RWPE2 (cell line): ENCODE measurements at places on chromosomes 4 and X.

DNA sequence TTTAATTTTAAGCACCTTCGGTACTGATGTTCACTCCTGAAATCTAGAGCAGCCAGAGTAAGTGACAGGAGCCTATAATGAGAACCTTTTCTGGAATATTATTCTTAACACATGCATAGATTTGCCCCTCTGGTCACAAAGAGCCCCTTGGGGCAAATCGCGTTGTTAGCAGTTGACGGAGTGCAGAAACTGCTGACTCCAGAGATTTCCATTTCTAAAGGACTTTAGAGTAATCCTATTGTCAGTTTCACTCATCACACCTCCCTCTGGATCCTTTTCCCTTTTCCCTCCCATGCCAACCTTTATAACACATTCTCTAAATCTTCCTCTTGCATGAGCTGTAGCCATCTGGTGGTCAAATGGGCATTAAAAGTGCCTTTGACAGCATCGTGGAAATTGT, 264.9 kb upstream of the PRPS2 start:
- no peaks in the 10 kb centered on the region for H3K36me3 ChIP-seq
- H3K27me3 ChIP-seq, result no peaks in the 10 kb centered on the region
- H3K4me1 ChIP-seq, result no peaks in the 10 kb centered on the region
- no peak for DNase-seq
- no peak overlapping the region for H3K27ac ChIP-seq

GRCh38 chr4:97370568-97370967, 772.7 kb downstream of the STPG2 start:
- no peak overlapping the region for H3K4me3 ChIP-seq
- peaks cover 6% of the 10 kb centered on the region for H3K4me1 ChIP-seq
- H3K36me3 ChIP-seq, result no peaks in the 10 kb centered on the region
- H3K27ac ChIP-seq, result no peak overlapping the region

- H3K27me3 ChIP-seq, result no peaks in the 10 kb centered on the region
- H3K4me1 ChIP-seq, result no peaks in the 10 kb centered on the region
- no peak overlapping the region for H3K4me3 ChIP-seq
- H3K27ac ChIP-seq, result no peak overlapping the region
- no peak for DNase-seq
- H3K36me3 ChIP-seq, result no peaks in the 10 kb centered on the region
Observed at GRCh38 chr4:158929939-158930638, 161.3 kb downstream of the FNIP2 start.

GRCh38 chr4:18318682-18319388, 297.3 kb upstream of the LCORL start:
- H3K27ac ChIP-seq, result no peak overlapping the region
- no peaks in the 10 kb centered on the region for H3K36me3 ChIP-seq
- no peaks in the 10 kb centered on the region for H3K4me1 ChIP-seq
- no peak for DNase-seq
- peaks cover 17% of the 10 kb centered on the region for H3K27me3 ChIP-seq

DNA sequence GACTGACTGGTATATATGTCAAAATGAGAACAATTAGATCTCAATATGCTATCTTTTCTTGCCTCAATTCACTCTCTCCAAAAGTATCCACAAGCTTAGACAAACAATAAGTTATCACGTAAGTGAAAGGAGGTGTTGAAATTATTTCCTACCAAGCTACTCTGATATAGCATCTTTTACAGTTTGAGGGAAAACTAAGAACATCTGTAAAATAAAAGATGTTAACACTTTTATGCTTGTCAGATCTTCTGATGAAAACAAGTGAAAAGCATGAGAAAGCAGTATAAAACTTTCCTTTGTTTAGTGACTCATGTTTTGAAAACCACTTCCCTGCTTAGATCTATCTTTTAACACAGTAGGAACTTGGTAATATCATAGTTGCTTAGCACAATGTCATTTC, 8.4 kb upstream of the MAB21L2 start:
- H3K4me3 ChIP-seq, result no peak overlapping the region
- H3K27ac ChIP-seq, result no peak overlapping the region
- DNase-seq, result no peak
- no peaks in the 10 kb centered on the region; the same call in 1 of the 2 replicates for H3K36me3 ChIP-seq
- H3K4me1 ChIP-seq, result peaks cover 5% of the 10 kb centered on the region

DNA sequence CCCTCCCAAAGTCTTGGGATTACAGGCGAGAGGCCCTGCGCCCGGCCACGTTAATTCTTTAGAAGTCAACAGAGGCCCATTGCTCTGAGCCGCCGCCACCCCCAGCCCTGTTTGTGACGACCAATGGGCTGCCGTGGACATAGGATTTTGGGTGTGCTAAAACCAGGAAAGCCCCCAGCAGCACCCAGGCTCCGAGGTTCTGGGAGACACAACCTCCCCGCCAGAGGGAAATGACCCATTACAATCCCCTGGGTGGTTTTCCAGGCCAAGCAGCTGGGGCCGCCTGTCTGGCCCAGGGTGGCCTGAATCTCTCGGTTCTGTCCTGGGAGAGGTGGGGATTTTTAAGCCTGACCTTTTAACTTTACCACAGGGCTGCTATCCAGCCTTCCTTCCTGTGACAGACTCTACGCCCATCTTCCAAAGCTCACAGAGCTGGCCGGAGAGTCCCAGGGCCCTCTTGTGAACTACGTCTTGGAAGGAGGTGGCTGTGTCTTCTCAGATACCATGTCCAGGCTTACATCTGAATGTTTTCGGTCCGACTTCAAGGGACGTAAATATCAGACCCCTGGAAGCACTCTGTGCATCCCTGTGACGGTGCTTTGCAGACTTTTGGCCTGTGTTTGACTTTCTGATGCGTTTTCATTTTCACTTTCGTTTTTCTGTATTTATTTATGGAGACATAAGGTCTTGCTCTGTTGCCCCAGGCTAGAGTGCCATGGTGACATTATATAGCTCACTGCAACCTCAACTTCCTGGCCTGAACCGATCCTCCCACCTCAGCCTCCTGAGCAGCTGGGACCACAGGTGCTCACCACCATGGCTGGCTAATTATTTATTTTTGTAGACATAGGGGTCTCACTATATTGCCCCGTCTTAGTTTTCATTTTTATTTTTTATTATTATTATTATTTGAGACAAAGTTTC, 36.0 kb downstream of the P2RY8 start:
- H3K27ac ChIP-seq, result no peak overlapping the region
- DNase-seq, result no peak
- H3K36me3 ChIP-seq, result no peaks in the 10 kb centered on the region
- H3K4me1 ChIP-seq, result no peaks in the 10 kb centered on the region
- no peaks in the 10 kb centered on the region for H3K27me3 ChIP-seq
- H3K4me3 ChIP-seq, result no peak overlapping the region

DNA sequence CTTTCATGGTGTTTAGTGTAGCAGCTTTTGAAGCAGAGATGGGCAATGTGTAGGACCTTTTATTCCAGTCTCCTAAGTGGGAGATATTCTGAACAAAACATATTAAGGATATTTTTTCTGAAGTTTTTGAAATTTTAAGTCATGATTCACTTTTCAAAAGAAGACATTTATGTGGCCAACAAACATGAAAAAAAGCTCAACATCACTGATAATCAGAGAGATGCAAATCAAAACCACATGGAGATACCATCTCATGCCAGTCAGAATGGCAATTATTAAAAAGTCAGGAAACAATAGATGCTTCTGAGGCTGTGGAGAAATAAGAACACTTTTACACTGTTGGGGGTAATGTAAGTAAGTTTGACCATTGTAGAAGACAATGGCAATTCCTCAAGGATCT, 76.0 kb downstream of the FAT4 start:
- H3K27me3 ChIP-seq, result no peaks in the 10 kb centered on the region
- no peak for DNase-seq
- H3K36me3 ChIP-seq, result no peaks in the 10 kb centered on the region
- peaks cover 26% of the 10 kb centered on the region for H3K4me1 ChIP-seq
- H3K4me3 ChIP-seq, result no peak overlapping the region
- peak overlapping the region; percentile 97 for H3K27ac ChIP-seq

- no peaks in the 10 kb centered on the region for H3K36me3 ChIP-seq
- H3K4me3 ChIP-seq, result no peak overlapping the region
- no peak for DNase-seq
- H3K27me3 ChIP-seq, result no peaks in the 10 kb centered on the region
Observed at GRCh38 chr4:19736968-19737756, 514.5 kb upstream of the SLIT2 start.

- H3K36me3 ChIP-seq, result no peaks in the 10 kb centered on the region
- H3K4me1 ChIP-seq, result no peaks in the 10 kb centered on the region
- no peak overlapping the region for H3K27ac ChIP-seq
- no peak for DNase-seq
- H3K4me3 ChIP-seq, result no peak overlapping the region
Observed at GRCh38 chr4:6894528-6895498, 14.8 kb upstream of the TBC1D14 start.

- no peaks in the 10 kb centered on the region for H3K4me1 ChIP-seq
- no peak for DNase-seq
- H3K4me3 ChIP-seq, result no peak overlapping the region
- H3K36me3 ChIP-seq, result no peaks in the 10 kb centered on the region
- H3K27me3 ChIP-seq, result no peaks in the 10 kb centered on the region
Observed at GRCh38 chr4:30832639-30833038, 112.5 kb downstream of the PCDH7 start.

- no peak for DNase-seq
- H3K4me3 ChIP-seq, result no peak overlapping the region
- no peaks in the 10 kb centered on the region for H3K36me3 ChIP-seq
Observed at GRCh38 chrX:76253432-76253831, 80.6 kb downstream of the PBDC1 start.

DNA sequence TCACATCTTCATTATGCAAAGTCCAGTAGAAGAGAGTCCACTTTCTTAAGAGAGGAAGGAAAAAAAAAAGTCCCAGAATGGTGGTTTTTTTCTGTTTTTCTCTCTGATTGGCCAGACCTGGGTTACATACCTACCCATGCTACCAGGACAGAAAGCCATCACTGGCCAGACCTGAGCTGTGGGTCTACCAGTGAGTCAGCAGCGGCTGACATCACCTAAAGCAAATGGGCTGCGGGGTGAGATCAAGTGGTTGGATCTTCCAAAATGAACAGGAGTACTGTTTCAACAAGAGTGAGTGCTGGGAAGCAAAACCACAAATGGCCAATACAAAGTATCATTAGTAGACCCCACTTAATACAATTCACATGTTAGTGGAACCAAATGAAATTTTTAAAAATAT, 1.6 kb upstream of the NDST3 start:
- no peaks in the 10 kb centered on the region for H3K36me3 ChIP-seq
- H3K4me1 ChIP-seq, result no peaks in the 10 kb centered on the region
- peaks cover 50% of the 10 kb centered on the region for H3K27me3 ChIP-seq
- H3K4me3 ChIP-seq, result no peak overlapping the region

GRCh38 chr4:141002323-141002805, 130.9 kb downstream of the RNF150 start:
- H3K4me3 ChIP-seq, result no peak overlapping the region
- H3K27ac ChIP-seq, result no peak overlapping the region
- H3K36me3 ChIP-seq, result no peaks in the 10 kb centered on the region
- DNase-seq, result no peak

GRCh38 chrX:110699109-110699508, 96.5 kb downstream of the CHRDL1 start:
- no peaks in the 10 kb centered on the region for H3K27me3 ChIP-seq
- H3K27ac ChIP-seq, result no peak overlapping the region
- no peaks in the 10 kb centered on the region for H3K4me1 ChIP-seq
- H3K36me3 ChIP-seq, result no peaks in the 10 kb centered on the region
- DNase-seq, result no peak
- no peak overlapping the region for H3K4me3 ChIP-seq

DNA sequence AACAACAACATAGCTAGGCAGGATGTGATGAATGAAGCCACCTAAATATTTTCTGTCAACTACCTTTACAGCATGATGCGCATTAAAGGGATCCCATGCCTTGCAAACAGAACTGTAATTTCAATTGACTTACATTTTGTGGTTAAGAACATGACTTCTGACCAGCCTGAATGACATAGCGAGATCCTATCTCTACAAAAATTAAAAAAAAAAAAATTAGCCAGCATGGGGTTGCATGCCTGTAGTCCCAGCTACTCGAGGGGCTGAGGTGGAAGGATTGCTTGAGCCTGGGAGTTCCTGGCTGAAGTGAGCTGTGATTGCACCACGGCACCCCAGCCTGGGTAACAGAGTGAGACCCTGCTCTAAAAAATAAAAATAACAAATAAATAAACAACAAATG, 680.6 kb downstream of the IQCM start:
- no peaks in the 10 kb centered on the region for H3K27me3 ChIP-seq
- no peak overlapping the region for H3K27ac ChIP-seq
- H3K4me3 ChIP-seq, result no peak overlapping the region
- no peaks in the 10 kb centered on the region for H3K4me1 ChIP-seq

GRCh38 chr4:15585331-15585730, 69.8 kb downstream of the FBXL5 start:
- no peak for DNase-seq
- no peak overlapping the region for H3K27ac ChIP-seq
- peaks cover 6% of the 10 kb centered on the region for H3K36me3 ChIP-seq
- no peak overlapping the region for H3K4me3 ChIP-seq
- H3K27me3 ChIP-seq, result no peaks in the 10 kb centered on the region

- H3K27me3 ChIP-seq, result no peaks in the 10 kb centered on the region
- no peak overlapping the region for H3K4me3 ChIP-seq
- no peak for DNase-seq
- H3K36me3 ChIP-seq, result no peaks in the 10 kb centered on the region
Observed at GRCh38 chr4:161948026-161948770, 215.6 kb downstream of the FSTL5 start.

DNA sequence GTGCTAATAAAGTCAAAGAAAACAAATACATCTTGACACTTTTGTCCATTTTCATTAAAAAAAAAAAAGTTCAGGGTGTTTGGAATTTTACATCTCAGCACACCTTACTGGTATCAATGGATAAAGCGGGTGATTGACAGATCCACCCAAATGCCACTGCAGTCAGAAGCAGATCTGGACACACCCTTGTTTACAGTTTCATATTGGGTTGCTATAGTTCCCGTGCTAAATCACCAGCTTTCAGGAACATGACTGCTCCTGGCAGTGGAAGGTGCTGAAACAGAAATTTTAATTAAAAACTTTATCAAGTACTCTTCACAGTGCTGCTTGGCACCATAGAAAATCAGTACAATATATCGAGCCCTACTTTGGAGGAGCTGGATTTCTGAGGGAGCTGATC, 116.3 kb downstream of the STOX2 start:
- peaks cover 11% of the 10 kb centered on the region for H3K4me1 ChIP-seq
- H3K36me3 ChIP-seq, result no peaks in the 10 kb centered on the region
- no peak overlapping the region for H3K27ac ChIP-seq
- DNase-seq, result no peak
- no peak overlapping the region for H3K4me3 ChIP-seq
- no peaks in the 10 kb centered on the region for H3K27me3 ChIP-seq

GRCh38 chrX:12970691-12971202, 4.2 kb upstream of the TMSB4X start:
- no peak for DNase-seq
- peaks cover 8% of the 10 kb centered on the region for H3K36me3 ChIP-seq

- H3K36me3 ChIP-seq, result no peaks in the 10 kb centered on the region
- no peak overlapping the region for H3K4me3 ChIP-seq
- DNase-seq, result no peak
- no peaks in the 10 kb centered on the region for H3K4me1 ChIP-seq
Observed at GRCh38 chr4:52925531-52925968, 63.4 kb downstream of the RASL11B start.

DNA sequence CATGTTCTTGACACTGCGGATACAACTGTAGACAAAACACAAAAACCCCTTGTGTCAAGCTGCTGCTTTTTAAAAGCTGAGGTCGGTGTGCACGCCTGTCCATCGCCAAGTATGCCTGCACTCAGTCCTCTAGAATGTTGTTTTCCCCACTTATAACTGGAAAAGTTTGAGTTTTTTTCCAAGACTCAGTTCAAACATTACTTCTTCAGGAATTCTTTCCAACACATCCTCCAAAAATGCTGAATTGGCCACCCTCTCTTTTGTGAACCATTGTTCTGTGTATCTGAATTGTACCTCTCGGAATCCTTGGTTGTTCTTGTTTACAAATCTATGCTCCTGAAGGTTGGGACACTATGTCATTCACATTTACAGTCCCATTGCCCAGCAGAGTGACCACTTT, 94.6 kb downstream of the REELD1 start:
- H3K27me3 ChIP-seq, result no peaks in the 10 kb centered on the region
- H3K4me1 ChIP-seq, result no peaks in the 10 kb centered on the region
- H3K4me3 ChIP-seq, result no peak overlapping the region
- H3K27ac ChIP-seq, result no peak overlapping the region
